ENCODE measurements at places on chromosomes 4 and X.

- DNase-seq, result no peak
Observed at GRCh38 chr4:69493515-69493914, 2.2 kb downstream of the UGT2B4 start.

GRCh38 chrX:152444338-152444737 is 6.8 kb downstream of the GABRA3 start:
- no peak for DNase-seq

- no peak for DNase-seq
Observed at GRCh38 chrX:120251471-120252011, 929 bp downstream of the ZBTB33 start.

DNA sequence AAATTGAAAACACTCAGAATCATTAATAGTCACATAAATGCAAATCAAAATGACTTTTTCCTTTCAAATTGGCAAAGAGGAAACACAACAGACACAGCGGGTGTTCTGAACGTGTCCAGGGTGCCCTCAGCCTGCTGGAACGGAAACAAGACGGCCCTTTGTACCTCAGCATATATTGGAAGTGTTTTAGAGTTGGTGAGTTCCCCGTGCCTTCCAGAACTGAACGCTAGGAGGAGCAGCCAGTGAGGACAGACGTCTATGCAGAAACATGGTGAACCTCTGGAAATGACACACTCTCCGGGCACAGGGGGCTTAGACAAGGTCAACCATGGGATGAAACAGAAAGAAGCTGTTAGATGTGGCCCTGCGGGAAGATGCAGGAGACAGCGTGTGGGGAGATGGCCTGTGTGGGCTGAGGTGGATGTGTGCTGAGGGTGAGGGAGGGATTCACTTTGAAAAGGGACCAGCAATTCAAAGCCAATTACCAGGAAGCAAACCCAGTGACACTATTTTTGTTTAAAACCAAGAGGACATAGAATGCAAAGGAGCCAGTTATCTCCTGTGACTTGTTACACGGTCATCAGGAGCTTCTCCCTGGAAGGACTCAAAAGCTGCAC is 40.4 kb downstream of the RNF212 start:
- DNase-seq, result peak; percentile 9

DNA sequence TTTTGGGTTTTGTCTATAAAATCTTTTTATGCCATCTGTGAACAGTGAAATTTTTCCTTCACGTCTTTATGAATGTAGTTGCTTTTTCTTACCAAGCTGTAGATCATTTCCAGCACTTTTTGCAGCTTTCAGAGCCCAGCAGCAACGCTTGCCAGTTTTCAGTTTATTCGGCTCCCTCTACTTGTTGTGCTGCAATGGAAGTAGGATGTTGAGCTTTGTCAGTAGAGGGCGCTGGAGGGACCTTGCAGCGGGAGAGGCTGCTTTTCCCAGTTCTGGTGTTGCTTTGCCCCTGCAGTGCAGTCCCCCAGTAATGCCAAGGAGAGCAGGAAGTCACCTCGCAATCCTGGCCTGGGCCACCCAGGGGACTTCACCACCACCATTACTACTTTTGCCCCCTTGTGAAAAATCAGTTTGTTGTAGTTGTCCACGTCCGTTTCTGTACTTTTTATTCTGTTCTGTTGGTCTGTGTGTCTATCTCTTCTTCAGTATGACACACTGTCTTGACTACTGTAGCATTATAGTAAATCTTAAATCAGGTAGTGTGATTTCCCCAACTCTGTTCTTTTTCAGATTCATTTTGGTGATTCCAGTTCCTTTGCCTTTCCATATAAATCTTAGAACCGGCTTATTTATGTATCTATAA is 21.8 kb downstream of the CMC4 start:
- DNase-seq, result peak; percentile 1

DNA sequence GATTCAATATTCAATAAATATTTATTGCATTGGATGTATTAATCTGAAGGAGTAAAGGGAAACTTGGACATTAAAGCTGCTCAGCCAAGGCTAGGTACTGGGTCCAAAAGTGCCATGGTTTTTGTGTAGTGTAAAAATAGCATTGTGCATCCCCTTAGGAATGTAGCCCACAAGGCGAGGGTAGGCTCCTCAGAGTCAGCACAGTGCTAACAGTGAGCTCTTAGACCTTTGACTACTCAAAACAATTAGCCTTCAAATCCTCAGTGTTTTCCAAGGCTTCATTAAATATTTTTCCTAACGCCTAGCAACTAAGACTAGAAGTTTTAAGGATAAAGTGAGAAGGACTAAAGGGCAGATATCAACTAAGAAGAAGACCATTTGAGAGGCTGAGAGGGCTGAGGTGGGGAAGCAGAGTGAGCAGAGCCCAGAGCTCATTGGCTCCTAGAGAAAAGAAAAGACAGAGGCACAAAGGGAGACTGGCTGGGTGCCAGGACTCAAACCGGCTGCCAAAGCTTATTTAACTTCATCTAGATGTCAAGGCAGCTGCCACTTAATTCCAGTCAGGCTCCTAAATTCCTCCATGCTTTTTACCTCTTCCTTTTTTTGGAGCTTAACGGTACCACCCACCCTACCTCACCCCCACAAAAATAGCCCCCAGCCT is 17.0 kb downstream of the PRKG2 start:
- DNase-seq, result no peak

DNA sequence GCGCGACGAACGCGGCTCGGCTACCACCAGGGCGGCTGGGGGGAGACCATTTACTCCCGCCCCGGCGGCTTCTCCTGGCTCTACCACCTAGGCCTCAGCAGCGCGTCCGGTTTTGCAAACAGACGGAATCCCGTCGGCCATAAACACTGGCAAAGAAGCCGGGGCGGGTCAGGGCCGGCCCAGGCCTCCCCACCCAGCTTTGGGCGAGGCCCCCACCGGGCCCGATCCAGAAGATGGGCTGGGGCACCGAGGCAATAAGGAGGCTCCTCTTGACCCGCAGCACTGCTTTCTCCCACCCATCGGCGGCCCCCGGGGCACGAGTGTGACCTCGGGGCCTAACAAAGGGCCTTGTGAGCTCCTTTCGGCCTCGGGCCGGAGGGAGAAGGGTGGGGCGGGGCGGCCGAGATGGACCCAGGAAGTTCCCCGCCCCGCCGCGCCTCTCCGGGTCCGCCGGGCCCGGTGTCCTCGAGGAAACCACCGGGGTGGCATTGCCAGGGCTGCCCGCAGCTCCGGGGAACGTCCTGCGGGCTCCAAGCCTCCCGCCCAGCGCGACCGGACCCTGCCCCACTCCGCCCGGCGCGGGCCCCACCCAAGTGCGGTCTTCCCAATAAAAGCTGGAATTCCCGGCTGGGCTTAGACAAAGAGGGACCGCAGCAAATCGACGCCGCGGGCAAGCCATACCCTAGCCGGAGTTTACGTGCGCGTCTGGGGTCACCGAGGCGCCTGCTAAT is 5.9 kb downstream of the BCOR start:
- no peak for DNase-seq

GRCh38 chr4:186058253-186058979 is 10.5 kb upstream of the TLR3 start:
- no peak for DNase-seq

DNA sequence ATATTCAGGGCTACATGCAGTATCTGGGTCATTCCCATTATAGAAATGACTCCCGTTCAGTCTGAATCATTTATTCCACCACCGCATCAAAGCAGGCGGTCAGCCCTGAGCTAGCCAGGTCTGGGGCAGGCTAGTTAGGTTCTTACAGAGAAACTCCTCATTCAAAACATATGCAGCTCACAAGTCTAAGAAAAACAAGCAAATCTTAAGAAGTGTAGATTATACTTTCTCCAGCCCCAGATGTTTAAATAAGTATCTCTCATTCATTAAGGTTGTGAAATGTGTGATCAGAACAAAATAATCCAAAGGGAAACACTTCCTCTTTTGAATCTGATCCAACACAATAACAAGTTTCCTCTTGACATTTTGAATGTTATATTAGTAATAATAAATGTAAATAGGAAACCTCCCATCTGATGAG is 441.9 kb downstream of the INPP4B start:
- peak; percentile 68 for DNase-seq

DNA sequence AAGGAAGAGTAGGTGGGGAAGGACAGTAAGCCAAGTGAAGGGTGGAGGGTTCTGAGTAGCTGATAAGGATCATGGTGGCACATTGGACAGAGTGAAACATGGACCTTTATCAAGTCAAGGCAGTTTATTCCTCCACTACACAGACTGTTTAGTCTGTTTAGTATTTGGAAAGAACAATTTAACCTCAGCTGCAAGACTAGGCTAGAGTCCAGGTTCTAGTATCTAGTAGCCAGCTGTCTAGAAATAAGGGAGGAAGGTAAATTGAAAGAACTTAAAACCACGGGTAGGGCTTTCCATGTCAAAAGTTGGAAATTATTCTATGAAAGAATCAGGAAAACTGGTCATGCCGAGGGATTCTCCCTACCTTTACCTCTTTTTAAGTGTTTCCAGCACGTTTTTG is 140.1 kb upstream of the MED14 start:
- DNase-seq, result no peak

- no peak for DNase-seq
Observed at GRCh38 chr4:162522724-162523123, 358.9 kb upstream of the FSTL5 start.

GRCh38 chrX:54891573-54891972 is 29.1 kb upstream of the TRO start:
- no peak for DNase-seq

- no peak for DNase-seq
Observed at GRCh38 chr4:97349468-97350186, 793.6 kb downstream of the STPG2 start.

GRCh38 chr4:25162566-25162965 is 2.3 kb upstream of the SEPSECS start:
- DNase-seq, result no peak

- no peak for DNase-seq
Observed at GRCh38 chr4:10552591-10553280, 95.5 kb upstream of the ZNF518B start.

DNA sequence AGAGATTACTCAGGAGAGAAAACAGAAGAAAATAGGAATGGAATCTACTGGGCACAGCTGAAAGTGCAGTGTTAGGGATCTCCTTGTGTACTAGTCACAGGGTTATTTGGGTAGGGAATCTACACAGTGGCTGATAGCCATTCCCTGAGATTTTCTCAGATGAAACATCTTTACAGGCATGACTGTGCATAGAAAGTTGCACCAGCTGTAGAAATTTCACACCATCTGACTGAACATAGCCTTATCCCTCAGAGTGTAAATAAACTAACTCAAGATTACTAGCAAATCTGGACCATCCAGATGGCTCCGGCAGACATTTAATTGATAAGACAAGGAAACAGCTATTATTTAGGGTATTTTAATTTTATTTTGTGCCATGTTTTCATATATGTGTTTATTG is 2053.5 kb upstream of the TENM3 start:
- DNase-seq, result no peak

DNA sequence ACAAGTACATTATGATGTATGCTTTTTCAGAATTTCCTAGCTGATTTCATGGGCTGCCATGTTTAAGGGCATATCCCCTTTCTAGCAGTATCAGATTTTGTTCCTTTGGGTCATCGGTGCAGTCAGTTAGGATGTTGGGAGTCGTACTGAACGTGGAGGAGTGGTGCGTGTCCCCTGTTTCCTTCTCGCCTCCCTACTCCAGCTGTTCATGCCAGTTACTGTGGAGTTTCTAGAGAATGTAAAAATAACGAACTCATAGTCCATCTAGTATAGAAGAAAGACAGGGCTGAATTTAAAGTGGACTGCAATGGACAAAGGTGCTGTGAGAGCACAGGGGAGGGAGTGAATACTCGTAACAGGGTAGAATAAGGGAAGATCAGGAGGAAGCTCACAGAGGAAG is 111.3 kb downstream of the CEP135 start:
- DNase-seq, result no peak

DNA sequence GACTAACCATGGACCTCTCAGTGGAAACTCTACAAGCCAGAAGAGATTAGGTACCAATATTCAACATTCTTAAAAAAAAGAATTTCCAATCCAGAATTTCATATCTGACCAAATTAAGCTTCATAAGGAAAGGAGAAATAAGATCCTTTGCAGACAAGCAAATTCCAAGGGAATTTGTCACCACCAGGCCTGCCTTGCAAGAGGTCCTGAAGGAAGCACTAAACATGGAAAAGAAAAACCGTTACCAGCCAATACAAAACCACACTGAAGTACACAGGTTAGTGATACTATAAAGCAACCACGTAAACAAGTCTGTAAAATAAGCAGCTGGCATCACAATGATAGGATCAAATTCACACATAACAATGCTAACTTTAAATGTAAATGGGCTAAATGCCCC is 156.6 kb downstream of the FAM13A start:
- DNase-seq, result no peak

GRCh38 chr4:143626134-143626911 is 74.2 kb downstream of the FREM3 start:
- DNase-seq, result no peak

DNA sequence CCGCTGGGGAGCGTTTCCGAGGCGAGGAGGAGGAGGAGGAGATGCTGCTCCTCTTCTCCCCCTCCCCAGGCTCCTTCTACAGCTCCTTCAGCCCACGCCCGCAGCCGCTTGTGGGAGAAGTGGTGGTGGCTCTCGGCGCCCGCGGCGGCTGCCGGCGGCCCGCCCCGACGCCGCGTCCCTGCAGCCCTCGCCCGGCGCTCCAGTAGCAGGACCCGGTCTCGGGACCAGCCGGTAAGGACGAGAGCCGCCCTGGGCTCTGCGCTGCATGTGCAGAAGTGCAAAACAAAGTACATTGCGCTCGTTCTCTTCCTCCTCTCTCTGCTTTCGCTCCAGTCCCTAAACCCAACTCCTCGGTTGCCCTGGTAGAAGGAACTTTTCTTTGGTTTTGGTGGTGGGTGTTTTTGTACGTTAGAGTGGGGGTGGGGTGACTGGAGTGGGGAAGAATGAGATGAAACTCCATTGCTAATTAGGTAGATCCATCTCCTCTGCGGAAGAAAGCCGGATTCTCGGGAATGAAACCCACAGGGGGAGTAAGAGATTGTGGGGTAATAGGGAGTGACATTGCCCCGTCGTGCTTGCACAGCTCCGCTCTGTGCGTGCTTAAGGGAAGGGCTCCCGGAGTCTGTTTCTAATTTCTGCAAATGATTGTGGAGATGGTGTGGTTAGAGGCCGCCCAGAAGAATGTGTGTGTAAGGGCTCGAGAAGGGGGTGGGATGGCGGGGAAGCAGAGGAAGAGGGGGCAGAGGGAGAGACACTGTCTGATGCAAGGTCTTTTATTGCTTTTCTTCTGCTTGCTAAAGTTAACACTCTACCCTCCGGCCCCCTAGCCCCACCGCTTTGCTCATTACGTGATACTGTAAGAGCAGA is 677 bp downstream of the PTPN13 start:
- peak; percentile 63 for DNase-seq

- DNase-seq, result no peak
Observed at GRCh38 chr4:122705009-122705408, 27.5 kb upstream of the BBS12 start.

GRCh38 chrX:139639253-139639652 is 68.7 kb downstream of the MCF2 start:
- no peak for DNase-seq

DNA sequence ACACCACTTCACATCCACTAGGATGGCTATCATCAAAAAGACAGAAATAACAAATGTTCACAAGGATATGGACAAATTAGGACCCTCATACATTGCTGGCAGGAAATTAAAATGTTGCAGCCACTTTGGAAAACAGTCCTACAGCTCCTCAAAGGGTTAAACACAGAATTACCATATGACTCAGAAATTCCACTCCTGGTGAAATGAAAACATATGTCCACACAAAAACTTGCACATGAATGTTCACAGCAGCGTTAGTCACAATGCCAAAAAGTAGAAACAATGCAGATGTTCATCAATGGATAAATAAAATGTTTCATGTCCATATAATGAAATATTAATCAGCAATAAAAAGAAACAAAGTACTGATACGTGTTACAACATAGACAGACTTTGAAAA is 15.1 kb downstream of the S100G start:
- no peak for DNase-seq
